ENCODE measurements at places on chromosomes 5 and 9.

DNA sequence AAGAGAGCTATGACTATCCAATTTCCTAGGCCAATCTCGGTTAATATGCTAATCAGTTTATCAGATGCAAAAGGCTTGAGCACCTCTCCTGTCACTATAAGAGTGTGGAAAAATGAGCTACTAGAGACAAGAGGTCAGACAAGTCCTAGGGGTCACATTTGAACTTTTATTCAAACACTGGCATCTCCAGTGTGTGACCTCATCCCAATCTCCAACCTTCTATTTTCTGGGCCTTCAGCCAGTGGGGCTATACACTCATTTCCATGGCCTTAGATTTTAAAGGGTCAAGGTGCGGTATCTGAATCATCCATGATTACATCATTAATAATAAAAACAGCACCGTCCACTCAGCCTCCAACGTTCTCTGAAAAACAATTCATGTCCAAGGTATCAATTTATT lies 139.6 kb upstream of the LRRTM2 start:
- DNase-seq: peak; percentile 88

- DNase-seq: no peak
Observed at GRCh38 chr9:100586093-100586492, 8.2 kb downstream of the CAVIN4 start.

GRCh38 chr5:179273073-179273435 lies 72.2 kb downstream of the ADAMTS2 start:
- no peak for DNase-seq

- peak; percentile 56 for DNase-seq
Observed at GRCh38 chr5:80172067-80172695, 83.7 kb downstream of the SERINC5 start.

- no peak for DNase-seq
Observed at GRCh38 chr5:90440644-90441043, 31.1 kb upstream of the CETN3 start.

- DNase-seq: peak; percentile 96
Observed at GRCh38 chr9:91060520-91061343, 259.1 kb downstream of the SYK start.

DNA sequence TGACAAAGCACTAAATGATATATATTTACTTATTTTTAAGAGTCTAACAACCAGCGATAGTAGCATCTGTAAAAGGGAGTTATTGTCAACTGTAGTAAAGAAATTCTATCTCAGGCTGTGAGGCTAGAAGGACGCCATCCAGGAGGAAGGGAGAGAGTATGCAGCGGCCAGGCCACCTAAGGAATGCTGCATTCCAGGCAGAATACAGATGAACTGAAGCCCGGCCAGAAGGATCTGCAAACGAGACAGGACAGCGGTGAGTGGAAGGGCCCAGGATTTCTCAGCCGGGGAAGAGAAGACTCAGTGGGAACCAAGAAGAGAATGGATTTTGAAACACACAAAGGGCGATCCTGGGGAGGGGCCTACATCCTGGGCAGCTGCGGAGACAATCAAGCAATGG lies 7.4 kb downstream of the RETREG1 start:
- DNase-seq: no peak

Measured in astrocyte (in vitro differentiated cells and primary cell).